ENCODE measurements at places on chromosomes 2 and 18. TPM values are rescaled to one million over a fixed set of nuclear protein-coding genes. Genes with fewer than 3 reads are reported as not detected.
A peak's percentile ranks its signal among the peaks of the same experiment; 100 is the strongest.

- DNase-seq = no peak
Observed at GRCh38 chr2:8406271-8406670, 275.6 kb upstream of the ID2 start.

- DNase-seq = no peak
Observed at GRCh38 chr2:224175538-224175937, 136.5 kb upstream of the SERPINE2 start.

GRCh38 chr18:37275237-37275741 is 290.3 kb downstream of the CELF4 start:
- no peak for DNase-seq

GRCh38 chr2:9815844-9816279 is 27.4 kb upstream of the TAF1B start:
- DNase-seq = no peak

DNA sequence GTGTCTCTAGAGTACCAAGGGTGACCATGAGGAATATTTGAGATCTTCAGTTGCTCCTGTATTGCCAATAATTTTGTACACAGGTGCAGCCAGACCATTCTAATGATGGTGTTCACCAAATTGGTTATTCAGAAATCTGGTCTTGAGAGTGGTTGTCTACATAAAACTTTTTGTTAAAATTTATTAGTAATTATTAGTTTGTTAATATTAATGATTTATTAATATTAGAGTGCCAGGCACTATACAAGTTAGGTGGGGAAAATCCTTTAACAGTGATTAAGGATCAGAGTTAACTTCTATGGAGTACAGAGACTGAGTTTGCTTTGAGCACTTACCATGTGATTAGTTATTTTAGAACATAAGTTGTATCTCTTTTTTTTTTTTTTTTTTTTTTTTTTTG is 9.0 kb downstream of the EIF5B start:
- no peak for DNase-seq

- no peak for DNase-seq
Observed at GRCh38 chr2:217724471-217724870, 278.3 kb downstream of the TNS1 start.

GRCh38 chr2:55009277-55010060 is 40.8 kb downstream of the RTN4 start:
- DNase-seq = no peak

DNA sequence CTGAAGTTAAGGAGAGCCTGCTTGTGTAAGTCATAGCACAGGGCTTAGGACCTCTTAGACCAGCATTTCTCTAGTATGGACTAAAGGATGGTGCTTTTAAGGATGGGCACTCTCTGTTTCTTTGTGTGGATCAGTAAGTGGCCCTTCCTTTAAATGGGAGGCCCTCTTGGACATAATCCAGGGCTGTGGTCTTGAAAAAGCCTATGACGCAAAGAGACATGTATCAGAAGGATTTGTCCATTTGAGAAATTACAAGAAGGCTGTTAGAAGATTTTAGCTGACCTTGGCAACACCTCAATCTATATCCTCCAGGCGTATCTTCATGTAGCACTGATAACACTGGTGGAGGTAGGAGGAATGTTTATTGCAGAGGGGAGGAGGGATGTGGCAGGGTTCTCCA is 79.2 kb downstream of the PRPF40A start:
- no peak for DNase-seq

DNA sequence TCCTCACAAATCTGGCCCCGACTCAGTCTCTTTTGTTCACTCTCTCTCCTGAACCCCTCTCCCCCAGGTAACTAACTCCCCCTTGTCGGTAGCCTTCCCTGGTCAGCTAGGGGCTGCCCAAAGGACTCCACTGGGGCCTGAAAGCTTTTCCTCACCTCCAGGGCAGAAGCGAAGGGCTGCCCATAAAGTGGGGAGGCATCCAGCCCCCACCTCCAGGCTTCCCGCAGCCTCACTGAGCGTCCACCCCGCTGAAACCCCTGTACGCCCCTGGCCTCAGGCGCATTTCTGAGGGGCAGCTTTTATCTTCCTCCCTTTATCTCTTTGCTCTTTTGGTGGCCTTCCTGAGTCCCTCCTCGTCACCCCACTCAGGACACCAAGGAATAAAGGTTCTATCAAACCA is 249.3 kb downstream of the CYP26B1 start:
- DNase-seq = no peak

- no peak for DNase-seq
Observed at GRCh38 chr18:49009661-49010060, 58.9 kb upstream of the SMAD7 start.

GRCh38 chr2:122209377-122209776 is 453.9 kb downstream of the TSN start:
- no peak for DNase-seq

DNA sequence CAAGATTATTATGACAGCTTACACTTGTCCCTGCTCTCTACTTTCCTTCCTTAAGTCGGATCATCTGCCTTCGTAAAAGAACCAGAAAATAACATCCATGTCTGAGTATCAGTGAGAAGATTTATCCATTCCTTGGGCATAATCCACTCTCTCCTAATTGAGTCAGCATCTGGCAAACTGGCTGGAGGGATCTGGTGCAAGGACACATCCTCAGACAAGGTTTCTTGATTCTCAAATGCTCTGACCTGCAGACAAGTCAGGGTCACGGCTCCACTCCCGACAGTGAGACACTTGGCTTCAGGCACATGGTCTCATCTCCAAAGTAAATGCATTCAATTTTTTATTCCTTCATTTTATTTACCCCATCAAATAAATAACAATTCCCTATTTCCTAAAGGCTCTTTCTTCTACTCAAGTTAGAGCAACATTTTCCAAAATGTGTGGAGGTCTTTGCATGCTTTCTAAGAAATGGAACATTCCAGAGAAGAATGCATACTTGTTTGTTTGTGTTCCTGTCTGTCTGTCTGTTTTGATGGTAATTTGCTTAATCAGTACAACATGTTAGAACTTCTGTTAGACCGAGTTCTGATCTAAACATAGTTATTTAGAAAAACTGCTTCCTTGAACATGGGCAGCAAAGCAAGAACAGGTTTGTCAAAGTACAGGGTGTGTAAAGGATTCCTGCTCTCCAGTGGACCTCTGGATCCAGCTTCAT is 246.9 kb downstream of the IRS1 start:
- no peak for DNase-seq

- DNase-seq = no peak
Observed at GRCh38 chr2:233795735-233796171, 17.6 kb downstream of the MROH2A start.

DNA sequence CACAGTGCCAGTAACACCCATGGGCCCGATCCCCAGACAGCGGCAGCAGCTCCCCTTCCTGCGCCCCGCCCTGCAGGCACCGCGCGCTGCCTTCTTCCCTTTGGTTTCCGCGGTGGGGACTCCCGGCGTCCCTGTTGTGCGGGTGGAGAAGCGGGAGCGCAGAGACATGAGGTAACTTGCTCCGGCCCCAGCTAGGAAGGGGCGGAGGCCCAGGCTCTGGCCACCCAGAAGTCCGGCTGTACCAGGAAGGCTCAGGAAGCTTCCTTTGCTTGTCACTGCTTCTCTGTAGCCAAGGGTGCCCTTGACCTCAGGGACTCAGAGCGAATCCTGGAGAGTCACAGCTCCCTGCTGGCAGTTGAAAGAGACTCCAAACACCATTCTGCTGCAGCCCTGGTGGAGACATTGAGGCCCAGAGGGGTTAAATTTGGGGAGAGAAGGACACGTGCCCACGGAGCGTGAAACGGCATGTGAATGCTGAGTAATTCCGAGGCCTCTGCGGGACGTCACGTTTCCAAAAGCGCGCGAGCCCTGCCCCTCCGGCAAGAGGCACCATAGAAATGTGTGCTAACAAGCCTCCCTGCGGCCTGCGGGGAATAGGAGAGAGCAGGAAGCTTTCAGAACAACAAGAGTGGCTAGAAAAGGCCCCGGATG is 6.7 kb upstream of the ADCY3 start:
- DNase-seq = peak; percentile 46

- no peak for DNase-seq
Observed at GRCh38 chr2:126899616-126900185, 1.0 kb downstream of the TEX51 start.

DNA sequence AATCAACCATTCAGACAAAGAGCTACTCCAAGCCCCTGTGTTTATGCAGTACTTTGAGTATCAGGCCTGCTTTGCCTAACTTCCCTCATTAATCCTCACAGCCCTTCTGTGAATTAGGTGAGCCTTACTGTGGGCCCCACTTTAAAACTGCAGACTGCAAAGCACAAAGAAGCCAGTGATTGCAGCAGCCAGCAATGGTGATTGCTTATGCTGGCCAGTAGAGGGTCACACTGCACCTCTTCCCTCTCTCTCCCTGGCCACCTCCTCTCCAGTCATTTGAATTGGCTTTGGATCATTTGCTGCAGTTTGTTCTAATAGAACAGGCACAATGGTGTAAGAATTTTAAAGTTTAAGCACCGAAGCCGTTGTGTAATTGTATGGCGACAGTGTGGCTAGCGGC is 229.9 kb downstream of the AGPS start:
- no peak for DNase-seq

- DNase-seq = no peak
Observed at GRCh38 chr2:233031556-233032500, 644 bp upstream of the NEU2 start.

GRCh38 chr2:70553334-70553583 is 367 bp downstream of the TGFA start:
- DNase-seq = no peak

DNA sequence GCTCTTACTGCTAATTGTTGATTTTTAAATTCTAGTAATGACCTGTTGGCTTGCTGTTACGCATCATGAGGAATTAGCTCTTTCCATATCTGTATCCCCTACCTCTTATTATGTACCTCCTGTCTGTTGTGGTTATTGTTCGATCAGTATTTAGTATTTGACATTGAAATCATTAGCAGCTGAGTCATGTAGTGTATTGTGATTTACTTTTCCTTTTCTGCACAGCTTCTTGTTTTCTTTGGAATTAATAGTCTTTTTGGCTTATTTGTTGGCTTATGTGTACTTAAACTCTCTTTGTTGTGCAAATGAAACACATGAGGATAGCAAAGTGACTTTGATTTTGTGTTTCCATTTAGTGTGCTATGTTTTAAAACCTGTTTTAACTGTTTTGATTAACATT is 4.3 kb downstream of the EPB41L5 start:
- DNase-seq = no peak

DNA sequence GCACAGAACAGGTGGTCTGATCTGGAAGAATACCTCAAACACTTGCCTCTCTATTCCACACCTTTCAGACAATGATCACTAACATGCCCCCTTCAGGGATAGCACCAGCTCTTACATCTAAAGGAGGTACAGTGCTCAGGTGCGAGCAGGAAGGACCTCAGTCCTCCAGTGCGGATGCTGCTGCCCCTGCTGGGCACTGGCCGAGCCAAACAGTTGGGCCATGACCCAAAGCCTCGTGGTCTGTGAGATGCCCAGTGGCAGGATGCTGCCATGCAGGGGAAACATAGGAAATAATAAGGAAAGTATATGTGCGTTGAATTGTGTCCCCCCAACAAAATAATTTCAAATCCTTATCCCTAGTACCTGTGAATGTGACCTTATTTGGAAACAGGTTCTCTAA is 243.7 kb downstream of the NDUFA10 start:
- DNase-seq = no peak

DNA sequence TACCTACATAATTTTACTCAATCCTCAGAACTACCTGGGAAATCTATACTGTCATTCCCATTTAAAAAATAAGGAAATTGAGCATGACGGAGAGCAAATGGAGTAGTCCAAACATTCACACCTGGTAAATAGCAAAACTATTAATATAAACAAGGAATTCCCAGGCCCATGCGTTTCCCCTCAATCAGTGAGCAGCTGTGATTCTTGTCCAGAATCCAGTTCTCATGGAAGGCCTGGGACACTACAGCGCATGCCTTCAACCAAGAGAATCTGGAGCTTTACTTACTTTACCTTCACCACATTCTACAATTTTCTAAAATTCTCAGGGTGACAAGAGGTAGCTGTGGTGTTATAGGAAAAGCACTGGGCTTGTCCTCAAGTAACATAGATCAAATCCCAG is 259.0 kb downstream of the LRATD1 start:
- no peak for DNase-seq

DNA sequence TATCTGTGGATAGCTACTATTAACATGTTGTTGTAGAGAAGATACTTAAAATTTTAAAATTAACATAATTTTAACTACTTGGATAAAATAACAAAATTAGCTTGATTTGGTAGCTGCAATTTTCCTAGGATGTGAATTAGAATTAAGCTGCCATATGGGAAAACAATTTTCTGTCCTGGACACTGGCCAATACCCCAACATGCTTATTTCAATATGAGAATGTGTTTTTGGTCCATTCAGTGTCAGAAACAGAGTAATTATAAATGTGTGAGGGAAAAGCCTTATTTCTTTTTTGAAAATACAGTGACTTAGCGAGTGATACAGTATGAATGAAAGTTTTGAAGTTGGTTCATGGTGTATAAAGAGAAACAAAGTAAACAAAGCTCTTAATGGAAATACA is 948.3 kb upstream of the GYPC start:
- DNase-seq = no peak

GRCh38 chr2:57453945-57454344 is 592.7 kb upstream of the VRK2 start:
- DNase-seq = no peak

DNA sequence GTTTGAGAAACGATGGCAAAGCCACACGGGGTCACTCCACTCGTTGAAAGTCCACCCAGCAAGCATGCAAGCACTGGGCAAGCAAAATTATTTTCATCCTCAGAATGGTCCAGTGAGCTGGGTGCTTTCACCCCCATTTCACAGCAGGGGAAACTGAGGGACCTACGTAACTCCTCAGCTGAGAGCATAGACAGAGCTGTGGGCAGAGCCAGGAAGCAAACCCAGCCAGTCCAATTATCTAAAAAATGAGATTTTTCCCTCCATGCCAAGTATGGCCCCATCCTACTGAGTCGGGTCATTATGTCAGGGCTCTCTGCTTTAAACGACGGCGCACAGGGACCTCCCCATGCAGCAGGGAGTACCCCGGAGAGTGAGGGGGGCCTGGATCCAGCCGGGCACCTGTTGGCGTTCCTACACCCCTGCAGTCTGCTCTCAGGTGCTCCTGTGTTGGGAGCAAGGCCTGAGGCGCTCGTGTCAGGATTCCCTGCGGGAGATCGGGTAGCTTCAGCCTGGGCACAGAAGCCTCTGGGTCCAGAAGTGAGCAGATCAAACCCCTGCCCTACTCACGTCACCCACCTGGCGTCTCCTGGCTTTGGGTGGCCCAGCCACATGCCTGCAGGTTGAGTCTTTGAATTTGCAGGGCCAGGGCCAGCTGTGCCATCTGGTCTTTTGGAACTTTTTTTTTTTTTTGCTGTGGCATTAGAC is 17.3 kb downstream of the TWIST2 start:
- no peak for DNase-seq

Gene CELF4
- total RNA-seq = 92.9 TPM

Gene GALR1
- total RNA-seq = under 0.01 TPM

Gene SFXN5
- total RNA-seq = 12.2 TPM

Gene KCNS3
- total RNA-seq = 1.6 TPM

Gene PLGLB1
- total RNA-seq = 9.4 TPM

Gene REG3G
- total RNA-seq = not detected

Gene MEIS1
- 39.5 TPM for total RNA-seq

Gene SEPTIN2
- 207 TPM for total RNA-seq

Gene RALBP1
- 26.5 TPM for total RNA-seq

Gene ACTG2
- total RNA-seq = 0.82 TPM

Gene ZCCHC2
- total RNA-seq = 13.5 TPM

Gene SIGLEC15
- not detected for total RNA-seq

Gene DNAJC5G
- not detected for total RNA-seq

Gene PHLPP1
- 16.3 TPM for total RNA-seq
